Activated CD4-positive, CD25-positive, alpha-beta regulatory T cell (primary cell): ENCODE measurements at places on chromosomes 6 and 20.

DNA sequence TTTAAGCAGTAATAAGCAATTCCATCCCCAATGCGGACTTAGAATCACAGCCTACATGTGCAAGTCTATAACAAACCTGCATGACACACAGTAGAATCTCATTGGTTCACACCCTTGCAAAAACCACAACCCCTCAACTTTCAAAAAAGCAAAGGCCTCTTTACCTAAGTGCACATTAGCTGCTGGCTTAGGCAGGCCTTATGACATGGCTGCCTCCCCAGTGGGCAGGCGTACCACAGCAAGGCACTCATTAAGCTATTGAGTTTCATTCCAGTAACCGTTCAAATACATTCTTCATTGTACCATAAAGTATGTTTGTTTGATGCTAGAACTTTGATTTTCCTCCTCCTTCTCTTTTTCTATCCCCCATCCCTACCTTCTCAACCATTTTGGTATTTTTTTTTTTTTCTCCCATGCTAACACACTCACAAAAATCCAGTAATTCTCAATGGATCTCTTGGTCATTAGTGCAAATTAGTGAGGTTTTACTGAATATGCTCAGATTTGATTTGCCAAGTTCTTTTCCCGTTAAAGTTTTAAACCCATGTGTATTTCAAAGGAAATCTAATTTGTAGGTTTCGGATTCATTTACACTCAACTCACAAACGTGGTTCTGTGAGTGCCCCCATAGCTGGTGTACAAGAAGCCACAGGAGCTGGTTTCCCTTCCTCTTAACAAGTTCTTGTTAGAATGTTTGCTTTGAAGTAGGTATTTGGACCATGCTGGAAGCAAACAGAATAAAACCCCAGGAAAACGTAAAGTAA, 460.4 kb upstream of the RUNX2 start:
- no peak for DNase-seq

DNA sequence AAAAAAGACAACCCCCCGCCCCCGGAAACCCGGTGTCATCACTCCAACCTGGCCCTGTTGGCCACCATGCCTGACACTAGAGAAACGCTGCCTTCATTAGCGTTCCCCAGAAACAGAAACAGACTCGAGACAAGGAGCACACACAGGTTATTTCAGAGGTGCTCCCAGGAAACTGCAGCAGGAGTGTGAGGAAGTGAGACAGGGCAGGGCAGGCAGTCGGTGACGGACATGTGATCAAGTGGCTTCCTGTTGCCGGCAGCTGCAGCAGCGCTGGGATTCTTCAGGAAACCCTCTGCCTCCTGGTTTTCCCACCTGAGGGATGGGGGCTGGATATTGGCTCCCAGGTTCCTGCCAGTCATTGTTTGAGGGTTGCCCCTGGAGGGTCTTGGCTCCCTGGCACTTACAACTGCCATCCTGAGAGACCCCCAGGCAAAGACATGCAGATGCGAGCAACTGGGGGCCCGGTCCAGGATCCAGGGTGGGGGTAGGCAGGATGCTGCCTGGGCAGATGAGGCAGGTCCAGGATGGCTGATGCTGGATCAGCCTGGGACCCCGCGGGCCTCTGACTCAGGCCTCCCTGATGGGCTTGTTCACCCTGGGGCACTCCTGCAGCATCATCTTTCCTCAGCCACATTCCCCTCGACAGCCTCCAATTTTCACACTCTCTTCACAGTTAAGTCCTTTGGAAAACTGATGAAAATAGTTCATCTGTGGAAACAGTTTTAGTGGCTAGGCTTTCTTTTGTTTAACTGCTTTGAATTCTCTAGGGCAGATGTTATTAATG, 150.7 kb upstream of the SYNDIG1 start:
- no peak for DNase-seq

GRCh38 chr20:38700141-38700540, 24.1 kb upstream of the SLC32A1 start:
- DNase-seq, result no peak

- DNase-seq, result no peak
Measured at GRCh38 chr6:140554421-140554820, 1180.0 kb upstream of the CITED2 start.

GRCh38 chr20:53750827-53751619, 157.4 kb upstream of the ZNF217 start:
- no peak for DNase-seq
